ENCODE measurements at places on chromosomes 3 and 15. TPM values are rescaled to one million over a fixed set of nuclear protein-coding genes. Genes with fewer than 3 reads are reported as not detected.

CASR gene
- not detected for total RNA-seq

CD47 gene
- 46.6 TPM for total RNA-seq

PTX3 gene
- 0.12 TPM for total RNA-seq

- H3K27ac ChIP-seq = no peak overlapping the region
- no peak overlapping the region for H3K4me3 ChIP-seq
- no peaks in the 10 kb centered on the region for H3K36me3 ChIP-seq
- no peak for DNase-seq
These were observed 145.4 kb upstream of the TLE3 start for GRCh38 chr15:70242951-70243685.

- no peak overlapping the region for H3K4me3 ChIP-seq
- H3K27ac ChIP-seq = no peak overlapping the region
- no peak for DNase-seq
- peaks cover 5% of the 10 kb centered on the region for H3K4me1 ChIP-seq
- no peaks in the 10 kb centered on the region for H3K36me3 ChIP-seq
These were observed 94.1 kb downstream of the VGLL4 start for GRCh38 chr3:11549580-11550140.

DNA sequence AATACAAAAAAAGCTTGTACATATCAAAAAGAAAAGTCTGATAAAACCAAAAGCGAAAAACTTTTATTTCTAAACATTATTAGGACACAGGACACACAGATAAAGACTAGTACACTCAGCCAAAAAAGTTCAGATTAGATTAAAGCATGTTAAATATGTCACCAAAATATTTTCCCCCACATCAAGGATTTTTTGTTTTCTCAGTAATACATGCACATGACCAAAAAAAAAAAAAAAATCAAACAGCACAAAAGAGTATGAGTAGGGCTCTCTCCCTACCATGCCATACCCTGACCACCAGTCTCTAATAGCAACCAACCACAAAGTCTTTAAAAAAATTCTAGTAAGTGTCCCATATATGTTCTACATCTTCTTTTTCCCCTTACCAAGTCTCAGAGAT lies 77.4 kb downstream of the LRRFIP2 start:
- no peaks in the 10 kb centered on the region for H3K36me3 ChIP-seq
- H3K4me3 ChIP-seq = no peak overlapping the region
- no peak for DNase-seq
- peak overlapping the region; percentile 46 for H3K27ac ChIP-seq
- no peaks in the 10 kb centered on the region for H3K27me3 ChIP-seq
- peaks cover 14% of the 10 kb centered on the region for H3K4me1 ChIP-seq

- H3K27ac ChIP-seq = no peak overlapping the region
- H3K27me3 ChIP-seq = no peaks in the 10 kb centered on the region
- H3K36me3 ChIP-seq = no peaks in the 10 kb centered on the region
- no peaks in the 10 kb centered on the region for H3K4me1 ChIP-seq
These were observed 91.8 kb downstream of the KCNMB2 start for GRCh38 chr3:178628037-178628436.

- H3K27me3 ChIP-seq = no peaks in the 10 kb centered on the region
- H3K36me3 ChIP-seq = no peaks in the 10 kb centered on the region
- peak; percentile 24 for DNase-seq
- H3K4me3 ChIP-seq = no peak overlapping the region
These were observed 87.8 kb upstream of the RNU6-1 start for GRCh38 chr15:67927501-67928168.

- no peaks in the 10 kb centered on the region for H3K4me1 ChIP-seq
- no peak for DNase-seq
- H3K27me3 ChIP-seq = no peaks in the 10 kb centered on the region
- no peak overlapping the region for H3K27ac ChIP-seq
These were observed 9.2 kb downstream of the ILDR1 start for GRCh38 chr3:122012821-122013220.

GRCh38 chr3:183252973-183253527 lies at the start of gene B3GNT5:
Gene B3GNT5 (plus strand): TSS chr3:183253253. CDS start chr3:183269799, 16,546 bp downstream.
- H3K4me1 ChIP-seq = peaks cover 5% of the 10 kb centered on the region
- no peaks in the 10 kb centered on the region for H3K27me3 ChIP-seq

DNA sequence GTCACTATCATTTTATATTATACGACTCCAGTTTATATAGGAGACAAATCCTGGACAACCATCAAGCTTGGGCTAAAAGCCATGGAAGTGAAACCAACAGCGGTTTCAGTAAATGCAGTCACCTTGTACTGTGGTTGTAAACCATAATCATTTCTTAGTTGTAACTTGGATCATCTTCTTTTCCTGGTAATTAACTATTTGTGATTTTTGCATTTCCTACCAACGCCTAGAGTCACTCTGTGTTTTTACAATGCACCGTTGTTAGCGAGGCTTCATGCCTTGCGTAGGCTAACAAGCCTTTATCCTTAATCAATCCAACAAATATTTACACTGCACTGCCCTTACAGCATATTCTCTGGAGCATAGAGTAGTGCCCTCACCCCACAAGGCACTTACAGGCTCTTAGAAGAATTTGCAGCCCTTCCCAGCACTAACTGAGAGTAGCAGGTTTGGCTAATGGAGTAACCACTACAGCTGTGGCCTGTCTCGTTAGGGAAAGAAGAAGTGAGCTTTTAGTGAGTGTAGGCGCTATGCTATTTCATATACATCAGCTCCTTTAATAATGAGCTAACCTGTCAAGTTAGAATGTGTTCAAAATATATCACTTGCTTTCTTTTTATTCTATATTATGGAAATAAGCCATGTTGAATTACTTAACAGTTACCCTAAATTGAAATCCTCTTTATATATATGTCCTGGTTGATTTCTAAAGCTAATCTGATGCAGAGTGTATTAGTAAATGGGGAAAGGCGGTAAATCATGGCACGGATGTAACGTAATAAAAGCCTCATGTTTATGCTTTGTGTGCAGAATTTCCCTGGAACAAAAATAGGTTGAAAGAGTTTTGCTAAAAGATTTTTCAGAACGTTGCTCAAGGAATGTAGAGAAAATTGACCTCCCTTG lies 62.8 kb downstream of the ABHD2 start:
- no peak for DNase-seq
- no peaks in the 10 kb centered on the region for H3K4me1 ChIP-seq
- no peaks in the 10 kb centered on the region for H3K27me3 ChIP-seq
- no peak overlapping the region for H3K27ac ChIP-seq
